Stimulated activated CD8-positive, alpha-beta memory T cell treated with anti-CD3 and anti-CD28 coated beads, Interleukin-15, amount 100 ng/mL, for 24 hours (primary cell): ENCODE measurements at places on chromosomes 7 and 10.

DNA sequence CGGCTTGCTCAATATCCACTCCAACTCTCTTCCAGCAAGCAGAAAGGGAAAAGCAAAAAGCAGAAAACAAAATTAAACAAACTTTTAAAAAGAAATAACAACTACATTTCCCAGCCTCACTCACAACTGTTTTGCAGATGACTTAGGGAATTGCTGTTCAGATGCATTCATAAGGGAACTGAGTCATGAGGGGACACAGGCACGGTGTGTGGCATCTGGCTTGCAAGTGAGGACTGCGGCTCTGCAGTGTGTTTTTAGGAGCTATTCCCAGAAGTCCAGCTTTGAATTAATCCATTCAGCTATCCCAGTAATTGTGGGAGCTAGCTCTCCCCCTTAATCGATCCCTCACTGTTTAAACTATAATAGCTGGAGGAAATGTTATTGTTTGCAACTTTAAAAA lies 30.3 kb downstream of the PTN start:
- no peak for DNase-seq

GRCh38 chr7:69517985-69518704 lies 80.1 kb upstream of the AUTS2 start:
- no peak for DNase-seq

DNA sequence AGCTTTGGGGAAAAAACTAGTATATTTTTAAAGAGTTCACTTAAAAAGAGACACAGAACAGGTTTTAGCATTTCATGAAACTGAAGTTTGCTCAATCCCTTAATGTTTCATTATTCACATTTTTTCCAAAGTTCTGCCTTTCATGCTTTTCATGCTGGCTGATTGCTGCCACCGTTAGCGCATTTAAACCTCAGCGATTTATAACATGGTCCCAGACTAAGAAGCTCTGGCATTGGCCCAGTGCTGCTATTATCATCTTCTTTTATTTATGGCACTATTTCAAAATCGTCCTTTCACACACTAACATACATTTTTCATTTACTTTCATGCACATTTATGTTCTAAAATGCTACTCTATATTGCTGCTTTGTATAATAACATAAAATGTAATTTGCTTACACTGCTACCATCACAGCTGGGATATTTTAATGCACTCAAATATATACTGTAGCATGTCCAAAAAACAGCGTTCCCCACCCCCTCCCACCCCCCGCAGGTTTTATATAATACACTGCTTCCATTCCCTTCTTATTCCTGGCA lies 141.9 kb downstream of the MPP7 start:
- no peak for DNase-seq

- DNase-seq = no peak
Measured at GRCh38 chr10:3231951-3232730, 59.6 kb upstream of the PITRM1 start.

GRCh38 chr10:133419211-133419950 lies 5.0 kb downstream of the SPRN start:
- DNase-seq = no peak

GRCh38 chr10:94235461-94235860 lies 127.3 kb downstream of the NOC3L start:
- DNase-seq = no peak

DNA sequence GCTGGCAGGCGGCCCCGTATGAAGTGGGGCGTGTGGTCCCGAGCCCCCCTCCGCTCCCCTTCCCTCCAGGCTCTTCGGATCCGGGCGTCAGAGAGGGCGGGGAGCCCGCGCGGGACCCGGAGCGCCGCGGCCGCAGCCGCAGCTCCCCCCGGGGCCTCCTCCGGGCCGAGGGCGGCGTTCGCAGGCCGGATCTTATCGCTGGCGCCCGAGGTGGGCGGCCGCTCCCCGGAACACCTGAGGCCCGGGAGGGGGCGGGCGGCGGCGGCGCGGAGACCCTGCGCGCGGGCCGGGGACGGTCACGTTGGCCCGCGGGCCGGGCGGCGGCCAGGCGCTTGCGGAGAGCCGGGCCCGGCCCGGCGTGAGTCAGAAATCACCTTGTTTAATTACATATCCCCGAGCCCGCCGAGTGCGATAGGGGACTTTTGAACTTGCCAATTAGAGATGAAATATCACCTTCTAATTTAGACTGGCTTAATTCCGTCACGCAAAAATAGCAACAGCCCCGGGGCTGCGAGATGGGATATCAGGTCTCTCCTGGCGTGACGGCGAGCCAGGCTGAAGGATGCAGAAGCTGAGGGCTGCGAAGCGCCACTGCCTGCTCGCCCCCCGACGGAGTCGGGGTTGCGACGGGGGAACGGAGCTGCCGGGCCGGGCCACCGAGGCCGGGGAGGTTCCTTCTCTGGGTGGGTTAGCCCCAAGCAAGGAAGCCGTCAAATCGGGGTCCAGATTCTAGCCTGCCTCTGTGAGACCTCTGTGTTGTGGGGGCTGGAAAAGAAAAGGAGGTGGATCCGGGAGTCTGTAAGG lies 43.4 kb downstream of the LDB3 start:
- peak; percentile 23 for DNase-seq
